ENCODE measurements at places on chromosomes 7 and 10. TPM values are rescaled to one million over a fixed set of nuclear protein-coding genes. Genes with fewer than 3 reads are reported as not detected.
A peak's percentile ranks its signal among the peaks of the same experiment; 100 is the strongest.

DNA sequence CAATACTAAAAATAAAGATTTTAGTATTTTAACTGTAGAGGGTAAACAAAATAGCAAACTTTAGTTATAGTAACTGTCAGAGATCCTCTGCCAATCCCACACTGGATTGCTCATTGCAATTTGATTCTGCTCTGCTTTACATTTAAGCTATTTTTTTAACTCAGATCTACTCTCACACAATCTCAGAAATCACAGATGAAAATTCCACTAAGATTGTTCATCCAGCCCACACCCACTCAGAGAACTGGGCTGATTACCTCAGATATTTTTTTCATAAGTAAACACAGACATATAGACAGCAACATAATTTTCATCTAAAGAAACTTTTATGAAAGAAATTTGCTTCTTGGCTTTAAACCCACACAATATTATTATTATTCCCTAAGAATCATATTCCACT, 7.0 kb downstream of the OSBPL3 start:
- no peak for DNase-seq

DNA sequence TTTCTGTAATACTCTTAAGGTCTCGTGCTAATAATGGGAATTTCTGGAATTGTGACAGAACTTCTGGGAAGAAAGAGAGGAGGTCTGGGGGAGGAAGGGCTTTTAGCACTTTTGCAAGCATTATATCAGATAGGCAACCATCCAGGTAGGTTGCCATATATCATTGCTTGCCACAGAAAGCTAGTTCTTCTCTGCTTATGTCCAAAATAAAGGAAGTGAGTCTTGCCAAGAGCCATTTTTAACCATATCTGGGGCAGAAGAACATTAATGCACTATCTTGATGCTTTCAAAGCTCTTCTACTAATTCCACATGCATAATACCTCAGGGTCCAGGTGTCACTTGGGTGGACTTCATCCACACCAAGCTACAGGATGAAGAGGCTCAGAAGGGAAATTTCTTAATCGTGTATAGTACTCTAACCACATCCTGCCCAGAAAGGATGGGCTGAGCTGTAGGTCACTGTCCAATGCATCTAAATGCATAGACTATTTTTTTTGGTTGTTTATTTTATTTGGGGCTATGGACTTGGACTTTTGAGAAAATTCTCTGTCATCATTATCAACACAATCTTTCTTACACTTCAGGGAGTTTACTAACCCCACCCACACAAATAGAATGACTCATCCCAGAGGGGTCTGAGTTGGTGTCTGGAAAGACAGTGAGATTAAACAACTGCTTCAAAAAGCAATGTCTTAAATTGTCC, 68.9 kb upstream of the ADO start:
- DNase-seq = peak; percentile 43

DNA sequence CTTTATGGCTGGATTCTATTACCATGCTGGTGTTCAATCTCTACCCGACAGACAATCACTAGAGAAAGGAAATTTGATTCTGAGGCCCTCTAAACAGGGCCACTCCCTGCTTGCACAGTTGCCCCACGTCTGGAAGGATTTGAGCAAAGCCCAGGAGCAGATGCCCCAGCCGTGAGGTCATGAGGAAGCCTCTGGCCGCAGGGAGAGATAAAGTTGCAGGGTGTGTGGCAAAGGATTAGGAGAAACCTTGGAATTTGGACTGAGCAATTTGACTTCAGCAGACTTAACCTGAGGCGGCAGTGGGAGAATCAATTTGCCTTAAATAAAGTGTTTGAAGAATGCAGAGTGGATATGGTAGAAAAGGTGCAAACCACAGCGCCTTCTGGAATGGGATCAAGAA, 40.2 kb upstream of the KLF6 start:
- DNase-seq = no peak

DNA sequence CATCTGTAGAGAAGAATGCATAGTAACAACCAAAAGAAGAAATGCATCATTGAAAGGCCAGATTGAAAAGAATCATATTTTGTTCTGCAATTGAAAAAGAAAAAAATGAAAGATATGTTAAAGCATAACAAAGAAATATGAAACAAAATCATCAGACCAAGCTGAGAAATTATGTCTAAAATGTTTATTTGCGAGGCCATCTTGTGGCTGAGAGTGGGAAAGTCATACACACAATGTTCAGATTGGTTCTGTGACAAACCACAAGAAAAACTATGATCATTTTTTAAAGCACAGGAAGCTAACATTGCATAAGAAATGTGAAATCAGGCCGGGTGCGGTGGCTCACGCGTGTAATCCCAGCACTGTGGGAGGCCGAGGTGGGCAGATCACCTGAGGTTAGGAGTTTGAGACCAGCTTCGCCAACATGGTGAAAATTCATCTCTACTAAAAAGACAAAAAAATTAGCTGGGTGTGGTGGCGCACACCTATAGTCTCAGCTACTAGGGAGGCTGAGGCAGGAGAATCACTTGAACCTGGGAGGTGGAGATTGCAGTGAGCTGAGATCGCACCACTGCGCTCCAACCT, 36.6 kb downstream of the ABCB5 start:
- DNase-seq = peak; percentile 4

GRCh38 chr10:78559661-78560340, 509.0 kb upstream of the ZMIZ1 start:
- no peak for DNase-seq

- peak; percentile 45 for DNase-seq
Observed at GRCh38 chr10:31146491-31147209, 115.0 kb upstream of the ZNF438 start.

DNA sequence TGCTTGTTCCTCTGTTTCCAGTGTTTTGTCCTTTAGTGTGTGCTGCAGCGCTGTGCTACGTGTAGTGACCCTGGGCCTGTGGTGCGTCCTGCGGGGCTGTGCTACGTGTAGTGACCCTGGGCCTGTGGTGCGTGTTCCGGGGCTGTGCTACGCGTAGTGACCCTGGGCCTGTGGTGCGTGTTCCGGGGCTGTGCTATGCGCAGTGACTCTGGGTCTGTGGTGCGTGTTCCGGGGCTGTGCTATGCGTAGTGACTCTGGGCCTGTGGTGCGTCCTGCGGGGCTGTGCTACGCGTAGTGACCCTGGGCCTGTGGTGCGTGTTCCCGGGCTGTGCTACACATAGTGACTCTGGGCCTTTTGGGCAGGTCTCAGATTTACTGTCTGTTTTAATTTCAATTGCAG, 60.1 kb downstream of the INPP5A start:
- DNase-seq = no peak

GRCh38 chr10:100348389-100348927, 1.4 kb downstream of the SCD start:
- DNase-seq = no peak

- no peak for DNase-seq
Observed at GRCh38 chr7:148026713-148027112, 563.9 kb upstream of the C7orf33 start.

DNA sequence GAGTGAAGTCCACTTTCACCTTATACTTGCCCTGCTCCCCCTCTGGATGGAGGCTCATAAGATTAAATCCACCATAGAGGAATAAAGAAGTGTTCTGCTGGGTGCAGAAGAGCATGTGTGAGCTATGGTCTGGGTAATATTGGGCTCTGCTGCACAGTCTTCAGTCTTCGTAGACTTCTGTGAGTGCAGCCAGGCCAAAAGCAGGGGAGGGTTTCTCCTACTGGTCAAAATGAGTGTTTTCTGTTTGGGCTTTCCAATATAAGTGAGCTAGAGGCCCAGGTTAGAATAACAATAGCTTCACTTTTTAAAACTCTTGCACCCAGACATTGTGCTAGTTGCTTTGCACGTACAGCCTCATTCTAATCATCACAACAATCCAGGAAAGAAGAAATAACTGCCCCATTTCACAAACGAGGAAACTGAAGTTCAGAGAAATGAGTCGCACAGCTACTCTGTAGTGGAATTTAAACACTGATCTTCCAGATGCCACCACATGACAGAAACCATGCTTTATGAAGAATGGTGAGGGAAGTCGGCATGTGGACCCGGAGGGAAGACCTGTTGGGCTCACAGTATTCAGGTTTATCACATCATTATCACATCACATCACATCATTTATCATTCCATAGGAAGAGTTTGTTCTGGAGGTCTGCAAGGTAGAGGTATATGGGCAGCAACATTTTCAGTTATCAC, 23.8 kb upstream of the MSMB start:
- DNase-seq = no peak

GRCh38 chr7:135253851-135254771, 20.5 kb downstream of the STRA8 start:
- DNase-seq = no peak

DNA sequence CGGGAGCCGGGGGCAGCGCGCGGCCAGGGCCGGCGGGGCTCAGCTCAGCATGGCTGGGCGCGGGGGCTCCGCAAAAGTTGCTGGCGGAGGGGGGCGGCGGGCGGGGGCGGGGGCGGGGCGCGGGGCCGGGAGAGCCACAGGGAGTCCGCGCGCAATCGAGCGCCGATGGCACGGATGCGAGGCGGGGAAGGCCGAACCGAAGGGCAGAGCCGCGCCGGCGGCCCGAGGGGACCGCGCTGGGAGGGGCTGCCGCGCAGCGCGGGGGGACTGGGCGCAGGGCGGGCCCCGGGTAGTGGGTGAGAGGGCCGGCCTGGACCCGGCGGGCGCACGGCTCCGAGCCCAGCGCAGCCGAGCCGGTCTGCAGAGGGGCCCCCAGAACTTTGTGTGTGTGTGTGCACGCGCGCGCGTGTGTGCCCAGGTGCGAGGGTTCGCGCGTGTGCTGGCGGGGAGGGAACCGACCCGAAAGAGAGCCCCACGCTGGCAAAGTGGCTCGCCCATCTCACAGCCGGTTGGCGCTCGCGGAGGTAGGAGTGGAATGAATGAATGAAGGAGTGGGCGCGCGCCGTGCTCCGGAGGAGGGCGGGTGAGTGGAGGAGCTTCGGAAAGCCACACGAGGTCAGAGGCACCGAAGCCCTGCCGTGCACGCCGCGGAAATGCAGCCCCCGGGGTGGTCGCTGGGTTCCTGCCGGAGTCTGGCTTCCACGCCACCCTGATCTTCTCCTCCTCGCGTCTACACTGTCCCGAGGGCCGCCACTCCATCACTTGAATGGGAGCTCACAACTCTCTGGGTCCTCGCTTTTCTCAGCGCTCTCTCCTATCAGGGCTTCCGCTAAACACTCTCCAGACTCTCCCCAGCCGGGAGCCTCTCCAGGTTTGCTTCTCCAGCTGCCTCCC, at the start of gene HIPK2:
Gene HIPK2 (minus strand): TSS at position 51 of the 894 bp plus-strand sequence. CDS start 375 bp downstream, outside the sequence.
- DNase-seq = peak; percentile 82

- DNase-seq = no peak
Observed at GRCh38 chr7:156842740-156843140, 50.2 kb downstream of the LMBR1 start.

DNA sequence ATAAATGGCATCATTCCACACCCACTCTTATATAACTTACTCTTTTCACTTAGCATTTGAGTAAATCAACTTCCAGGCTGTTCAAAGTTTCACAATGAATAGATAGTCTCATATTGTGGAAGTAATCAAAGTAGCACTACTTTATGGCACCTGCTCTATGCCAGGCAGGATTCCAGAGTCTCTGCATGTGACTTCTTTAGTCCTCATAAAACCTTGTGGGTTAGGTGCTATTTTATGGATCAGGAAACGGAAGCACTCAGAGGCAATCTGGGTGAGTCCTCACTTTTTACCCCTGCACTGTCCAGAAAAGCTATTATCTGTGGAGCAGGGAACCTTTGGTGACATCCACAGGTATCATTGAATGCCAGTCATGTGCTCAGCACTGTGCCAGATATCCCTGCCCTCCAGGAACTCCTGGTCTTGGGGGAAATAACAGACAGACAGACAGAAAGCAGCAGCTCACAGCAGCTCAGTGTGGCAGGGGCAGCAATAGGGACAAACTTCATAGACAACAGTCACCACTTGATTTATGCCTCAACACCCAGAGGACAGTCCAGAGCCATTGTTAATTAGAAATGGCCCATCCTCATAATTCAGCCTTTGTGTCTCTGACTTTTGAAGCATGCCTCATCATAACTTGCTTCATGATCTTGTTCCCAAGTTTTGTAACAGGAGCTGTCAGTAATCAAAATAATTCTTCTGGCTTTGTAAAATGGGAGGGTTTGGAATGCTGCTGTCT, 160.6 kb downstream of the SEC23IP start:
- DNase-seq = no peak

- no peak for DNase-seq
Observed at GRCh38 chr10:99551158-99551557, 18.4 kb downstream of the NKX2-3 start.

The ZNF365 gene
- 0.32 TPM for total RNA-seq

The PNLIPRP2 gene
- not detected for total RNA-seq

The ADAM22 gene
- 1.8 TPM for total RNA-seq

The FEZF1 gene
- not detected for total RNA-seq
